Germinal center (tissue), 1 donor: ENCODE measurements at places on chromosomes 3 and 15.

- no peak for DNase-seq
Observed at GRCh38 chr3:32685543-32686185, 676 bp downstream of the CNOT10 start.

- DNase-seq = no peak
Observed at GRCh38 chr3:16249886-16250285, 14.9 kb downstream of the DPH3 start.

DNA sequence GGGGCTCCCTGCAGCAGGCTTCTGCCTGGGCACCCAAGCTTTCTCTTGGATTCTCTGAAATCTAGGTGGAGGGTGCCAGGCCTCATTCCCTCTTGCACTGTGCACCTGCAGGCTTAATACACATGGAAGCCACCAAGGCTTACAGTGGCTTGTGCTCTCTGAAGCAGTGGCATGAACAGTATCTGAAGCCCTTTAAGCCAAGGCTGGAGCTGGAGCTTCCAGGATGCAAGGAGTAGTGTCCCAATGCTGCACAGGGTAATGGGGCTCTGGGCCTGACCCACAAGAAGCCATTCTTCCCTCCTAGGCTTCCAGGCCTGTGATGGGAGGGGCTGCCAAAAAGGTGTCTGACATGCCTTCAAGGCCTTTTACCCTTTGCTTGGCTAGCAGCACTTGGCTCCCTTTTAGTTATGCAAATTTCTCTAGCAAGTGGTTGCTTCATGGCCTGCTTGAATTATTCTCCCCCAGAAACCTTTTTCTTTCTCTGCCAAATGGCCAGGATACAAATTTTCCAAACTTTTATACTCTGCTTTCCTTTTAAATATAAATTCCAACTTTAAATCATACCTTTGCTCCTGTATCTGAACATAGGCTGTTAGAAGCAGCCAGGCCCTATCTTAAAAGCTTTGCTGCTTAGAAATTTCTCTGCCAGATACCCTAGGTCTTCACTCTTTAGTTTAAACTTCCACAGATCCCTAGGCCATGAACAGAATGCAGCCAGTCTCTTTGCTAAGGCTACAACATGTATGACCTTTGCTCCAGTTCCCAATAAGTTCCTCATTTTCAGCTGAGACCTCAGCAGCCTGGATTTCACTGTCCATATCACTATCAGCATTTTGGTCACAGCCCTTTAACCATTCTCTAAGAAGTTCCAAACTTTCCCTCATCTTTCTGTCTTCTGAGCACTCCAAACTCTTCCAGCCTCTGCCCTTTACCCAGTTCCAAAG, 201.1 kb upstream of the LRRFIP2 start:
- DNase-seq = no peak

DNA sequence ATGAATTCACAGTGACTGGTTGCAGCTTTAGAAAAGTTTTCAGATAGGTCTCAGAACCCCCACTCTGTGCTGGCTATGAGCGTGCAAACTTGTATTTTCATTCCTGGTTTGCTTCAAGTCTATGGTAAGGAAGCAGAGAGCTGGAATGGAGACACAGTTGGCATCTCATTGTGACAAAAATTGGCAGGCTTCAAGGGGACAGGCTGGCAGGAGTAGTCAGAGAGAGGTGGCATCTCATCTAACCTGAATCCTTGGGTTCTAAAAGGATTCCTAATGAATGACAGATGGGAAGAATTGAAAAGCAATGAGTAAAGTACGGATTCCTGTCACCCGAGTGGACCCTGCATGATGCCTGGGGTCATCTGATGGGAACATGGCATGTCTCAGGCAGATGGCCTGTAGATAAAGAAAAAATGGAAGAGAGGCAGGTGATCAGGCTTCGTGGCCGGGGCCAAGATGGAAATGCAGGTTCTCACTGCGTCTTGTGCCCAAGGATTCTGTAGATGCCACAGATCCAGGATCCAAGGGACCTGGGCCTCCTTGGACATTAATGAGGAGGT, 89.4 kb upstream of the ABHD17C start:
- no peak for DNase-seq

DNA sequence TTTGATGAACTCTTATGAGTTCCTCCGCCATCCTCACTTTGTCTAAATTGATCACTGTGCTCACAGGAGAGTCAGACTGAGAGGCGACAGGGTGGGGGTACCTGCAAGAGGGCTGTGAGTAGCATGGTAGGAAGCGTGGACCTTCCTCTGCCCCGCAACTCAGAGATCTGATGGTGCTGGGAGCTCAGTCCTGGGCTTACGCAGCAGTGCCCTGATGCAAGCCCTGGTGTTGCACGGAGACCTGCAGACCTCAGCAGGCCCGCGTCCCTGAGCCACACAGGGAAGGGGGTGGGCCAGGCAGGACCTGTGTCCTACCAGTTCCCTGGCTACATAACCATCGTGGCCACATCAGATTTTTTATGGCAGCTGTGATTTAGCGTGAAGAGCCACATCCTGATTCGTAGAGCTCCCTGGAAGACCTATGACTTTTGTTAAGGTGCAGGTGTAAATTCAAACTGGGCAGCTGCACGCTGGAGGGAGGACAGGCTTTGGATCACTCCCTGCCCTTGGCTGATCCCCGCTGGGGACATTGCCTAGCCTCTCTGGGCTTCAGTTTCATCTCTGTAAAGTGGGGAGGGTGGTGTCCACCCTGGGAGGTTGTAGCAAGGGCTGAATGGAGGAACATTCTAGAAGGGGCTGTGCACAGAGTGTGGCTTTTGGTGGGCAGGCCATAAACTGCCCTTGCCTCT, 176.1 kb downstream of the KLF13 start:
- no peak for DNase-seq
